ENCODE measurements at places on chromosomes 12 and 14. TPM values are rescaled to one million over a fixed set of nuclear protein-coding genes. Genes with fewer than 3 reads are reported as not detected.

DNA sequence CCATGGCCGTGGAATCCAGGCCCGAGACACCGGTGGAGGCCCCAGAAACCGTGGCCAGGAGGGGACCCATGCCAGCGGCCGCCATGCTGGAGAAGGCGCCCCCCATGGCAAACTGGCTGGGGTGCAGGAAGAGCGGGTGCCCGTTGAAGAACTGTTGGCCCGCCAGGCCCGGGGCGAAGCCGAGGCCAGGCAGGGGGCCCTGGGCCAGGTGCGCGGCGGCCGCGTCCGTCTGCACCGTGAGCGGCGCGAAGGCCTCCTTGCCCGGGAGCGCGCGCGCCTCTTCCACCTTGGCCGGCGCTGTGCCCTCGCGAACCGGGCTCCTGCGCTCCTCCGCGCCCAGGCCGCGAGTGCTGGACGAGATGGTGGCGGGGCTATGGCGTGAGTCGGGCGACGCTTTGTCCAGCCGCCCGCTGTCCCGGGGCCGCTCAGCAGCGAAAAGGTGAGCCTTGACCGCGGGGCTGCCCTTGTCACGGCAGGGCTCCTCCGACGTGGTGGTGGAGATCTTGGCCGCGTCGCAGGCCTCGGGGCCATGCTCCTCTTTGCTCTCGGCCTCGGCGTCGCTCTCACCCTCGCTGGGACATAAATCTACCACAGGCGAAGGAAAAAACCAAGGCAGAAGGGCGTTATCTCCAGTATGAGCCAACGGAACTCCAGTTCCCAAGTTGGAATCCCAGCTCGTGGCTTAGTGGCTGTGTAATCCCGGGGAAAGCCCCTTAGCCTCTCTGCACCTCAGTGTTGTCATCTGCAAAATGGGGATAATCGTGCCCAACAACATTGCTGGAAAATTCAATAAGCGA, 9.5 kb downstream of the TBX3 start:
- no peak overlapping the region for H3K4me3 ChIP-seq
- DNase-seq, result no peak
- no peaks in the 10 kb centered on the region for H3K4me1 ChIP-seq
- H3K27me3 ChIP-seq, result no peaks in the 10 kb centered on the region
- no peak overlapping the region for H3K27ac ChIP-seq

DNA sequence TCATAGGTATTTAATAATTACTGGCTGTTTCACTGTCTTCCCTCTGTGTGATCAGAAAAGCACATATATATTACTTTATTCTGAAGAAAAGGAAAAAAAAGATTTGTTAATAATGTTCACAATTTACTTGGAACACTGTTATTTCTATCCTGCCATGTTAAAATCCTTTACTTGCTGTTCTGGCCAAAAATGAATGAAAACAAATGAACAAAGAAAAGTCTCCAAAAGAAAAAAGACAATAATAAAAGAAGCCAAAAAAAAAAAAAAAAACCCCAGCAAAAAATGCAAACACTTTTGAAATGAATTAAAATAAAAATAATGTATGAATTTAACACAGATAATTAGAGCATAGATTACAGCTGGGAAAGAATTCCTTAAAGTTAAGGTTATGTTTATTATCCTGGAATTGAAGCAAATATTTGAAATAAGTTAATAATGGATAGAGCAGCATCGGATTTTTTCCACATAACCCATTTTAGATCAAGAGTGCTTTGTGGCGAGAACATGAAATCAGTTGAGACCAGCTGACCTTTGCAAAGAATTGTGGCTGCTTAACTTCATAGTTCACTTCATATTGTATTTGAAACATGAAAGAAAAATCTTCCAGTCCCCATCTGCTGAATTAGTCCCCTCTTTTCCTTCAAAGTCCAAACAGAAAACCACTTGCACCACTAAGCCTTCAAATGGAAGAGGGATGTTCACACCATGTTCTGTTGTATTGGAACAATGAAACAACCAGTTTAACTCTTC, 444.8 kb downstream of the ADAMTS20 start:
- H3K4me3 ChIP-seq, result no peak overlapping the region
- no peak for DNase-seq
- peaks cover 5% of the 10 kb centered on the region for H3K4me1 ChIP-seq
- H3K36me3 ChIP-seq, result no peaks in the 10 kb centered on the region
- H3K27me3 ChIP-seq, result no peaks in the 10 kb centered on the region

- no peaks in the 10 kb centered on the region for H3K27me3 ChIP-seq
- no peak overlapping the region for H3K4me3 ChIP-seq
- H3K36me3 ChIP-seq, result no peaks in the 10 kb centered on the region
- no peaks in the 10 kb centered on the region for H3K4me1 ChIP-seq
These were observed 217.6 kb upstream of the SFSWAP start for GRCh38 chr12:131493068-131493826.

- no peaks in the 10 kb centered on the region for H3K27me3 ChIP-seq
- no peak overlapping the region for H3K27ac ChIP-seq
- no peaks in the 10 kb centered on the region for H3K4me1 ChIP-seq
- DNase-seq, result no peak
These were observed 66.0 kb downstream of the MIPOL1 start for GRCh38 chr14:37263656-37264236.

- H3K36me3 ChIP-seq, result no peaks in the 10 kb centered on the region
- H3K4me1 ChIP-seq, result no peaks in the 10 kb centered on the region
- H3K27ac ChIP-seq, result peak overlapping the region; percentile 15
- no peak for DNase-seq
These were observed 22.4 kb downstream of the FAM177A1 start for GRCh38 chr14:35068238-35069012.

- no peak for DNase-seq
- no peaks in the 10 kb centered on the region for H3K36me3 ChIP-seq
- no peak overlapping the region for H3K27ac ChIP-seq
- no peak overlapping the region for H3K4me3 ChIP-seq
- H3K27me3 ChIP-seq, result no peaks in the 10 kb centered on the region
These were observed 20.0 kb downstream of the BORCS5 start for GRCh38 chr12:12376646-12377448.

- no peak for DNase-seq
- H3K27me3 ChIP-seq, result peaks cover 26% of the 10 kb centered on the region
- peak overlapping the region; percentile 56 for H3K4me3 ChIP-seq
- H3K27ac ChIP-seq, result no peak overlapping the region
- peaks cover 8% of the 10 kb centered on the region for H3K4me1 ChIP-seq
These were observed 45.6 kb downstream of the DDX11 start for GRCh38 chr12:31119192-31119802.

GRCh38 chr12:112711507-112711906, 80.0 kb upstream of the RPH3A start:
- H3K27ac ChIP-seq, result no peak overlapping the region
- no peak overlapping the region for H3K4me3 ChIP-seq
- no peak for DNase-seq
- no peaks in the 10 kb centered on the region for H3K36me3 ChIP-seq
- no peaks in the 10 kb centered on the region for H3K27me3 ChIP-seq

DNA sequence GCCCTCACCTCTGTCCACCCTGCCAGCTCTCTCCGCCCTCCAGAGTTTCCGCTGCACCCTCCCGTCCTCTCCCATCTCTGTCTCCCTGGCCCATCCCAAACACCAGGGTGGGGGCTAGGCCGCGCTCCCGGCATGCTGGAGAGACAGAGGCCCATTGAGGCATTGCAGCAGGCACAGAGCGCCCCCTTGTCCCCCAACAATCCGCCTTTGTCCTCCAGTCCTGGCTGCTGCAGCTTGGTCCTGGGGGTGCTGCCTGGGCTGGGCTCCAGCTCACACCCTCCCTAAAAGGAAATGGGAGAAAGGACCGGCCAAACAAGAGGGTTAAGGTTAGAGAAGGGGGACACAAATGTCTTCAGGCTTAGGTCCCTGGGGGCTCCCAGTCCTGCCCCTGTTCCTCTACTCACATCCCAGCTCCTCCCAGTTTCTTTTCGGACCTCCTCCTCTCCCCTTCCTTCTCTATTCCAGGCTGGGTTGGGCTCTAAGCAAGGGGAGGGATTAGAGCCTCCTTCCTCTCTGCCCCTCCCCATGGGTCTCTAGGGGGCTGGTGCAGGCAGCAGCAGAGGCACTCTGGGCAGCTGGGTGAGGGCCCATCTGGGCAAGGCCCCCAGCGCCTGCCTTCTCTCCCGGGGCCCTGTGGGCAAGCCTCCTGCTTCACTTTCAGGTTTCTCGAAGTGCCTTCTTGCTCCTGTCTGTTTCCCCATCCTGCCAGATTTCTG, at the start of gene CMTM5:
Gene CMTM5 (plus strand): TSS at position 565 of the 716 bp plus-strand sequence. CDS start 206 bp downstream, outside the sequence.
- H3K36me3 ChIP-seq, result no peaks in the 10 kb centered on the region
- H3K4me1 ChIP-seq, result no peaks in the 10 kb centered on the region
- DNase-seq, result peak; percentile 25
- H3K4me3 ChIP-seq, result peak within 1 kb of the TSS; percentile 4
- no peaks in the 10 kb centered on the region for H3K27me3 ChIP-seq
- peak within 1 kb of the TSS; percentile 58 for H3K27ac ChIP-seq

DNA sequence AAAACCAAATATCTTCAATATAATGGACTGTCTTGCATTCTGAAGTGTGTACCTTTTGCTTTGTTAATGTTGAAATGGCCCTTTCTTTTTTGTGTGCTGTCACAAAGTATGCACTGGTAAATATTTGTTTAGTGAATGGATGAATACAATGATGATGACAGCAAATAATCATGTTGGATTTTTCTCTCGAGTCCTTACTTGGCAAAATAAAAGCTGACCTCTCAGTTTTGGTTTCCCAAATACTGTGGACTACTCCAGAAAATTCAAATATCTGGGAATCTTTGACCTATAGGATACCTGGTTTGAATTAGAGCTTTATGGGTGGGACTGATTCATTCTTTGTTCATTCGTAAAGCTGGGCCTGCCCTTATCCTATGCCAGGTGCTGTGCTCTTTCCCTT, 5.5 kb downstream of the UBE3B start:
- peaks cover 53% of the 10 kb centered on the region for H3K36me3 ChIP-seq
- H3K27me3 ChIP-seq, result no peaks in the 10 kb centered on the region
- no peak overlapping the region for H3K27ac ChIP-seq
- H3K4me3 ChIP-seq, result no peak overlapping the region

DNA sequence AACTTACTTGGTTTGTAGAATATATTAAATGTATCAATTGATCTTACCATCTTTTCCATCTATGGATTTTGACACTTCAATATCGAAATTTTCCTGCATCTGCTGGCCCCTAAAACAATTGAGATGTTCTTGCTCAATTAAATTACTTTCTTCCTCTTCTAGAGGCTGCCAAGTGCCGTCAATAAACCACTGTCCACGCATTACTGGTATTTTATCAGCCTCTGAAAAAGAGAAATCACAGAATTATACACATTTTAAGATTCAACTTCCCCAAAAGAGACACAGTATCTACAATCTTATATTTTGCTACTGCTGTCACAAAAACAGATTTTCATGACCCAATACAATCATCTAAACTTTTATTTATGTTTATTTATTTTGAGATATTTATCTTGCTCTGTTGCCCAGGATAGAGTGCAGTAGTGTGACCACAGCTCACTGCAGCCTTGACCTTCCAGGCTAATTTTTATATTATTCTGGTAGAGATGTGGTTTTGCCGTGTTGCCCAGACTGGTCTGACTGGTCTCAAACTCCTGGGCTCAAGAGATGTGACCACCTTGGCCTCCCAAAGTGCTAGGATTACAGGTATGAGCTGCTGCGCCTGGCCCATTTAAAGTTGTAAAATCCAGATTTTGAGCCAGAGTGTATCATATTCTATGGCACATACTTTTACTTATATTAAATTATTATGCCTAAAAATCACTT, 49.3 kb downstream of the DDHD1 start:
- H3K4me3 ChIP-seq, result no peak overlapping the region
- no peaks in the 10 kb centered on the region for H3K36me3 ChIP-seq
- no peak overlapping the region for H3K27ac ChIP-seq
- no peaks in the 10 kb centered on the region for H3K27me3 ChIP-seq

DNA sequence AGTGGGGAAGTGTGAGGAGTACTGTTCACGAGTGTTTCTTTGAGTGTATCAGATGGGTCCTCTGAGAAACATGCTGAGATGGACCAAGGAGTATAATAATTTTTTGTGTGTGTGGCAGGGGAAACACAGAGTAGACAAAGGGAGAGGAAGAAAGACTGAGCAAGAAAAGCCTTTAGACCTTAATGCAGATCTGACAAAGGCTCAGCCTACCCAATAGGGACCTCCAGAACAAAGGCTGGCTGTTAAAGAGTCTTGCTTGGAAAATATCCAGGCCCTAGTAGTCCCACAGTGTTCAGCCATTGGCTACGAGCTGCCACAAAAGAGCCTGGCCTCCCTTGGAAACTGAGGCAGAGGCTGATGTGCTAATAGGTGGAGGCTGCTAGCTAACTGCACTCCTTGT, 13.5 kb downstream of the COQ5 start:
- H3K27ac ChIP-seq, result peak overlapping the region; percentile 83
- H3K4me1 ChIP-seq, result no peaks in the 10 kb centered on the region
- H3K4me3 ChIP-seq, result no peak overlapping the region
- no peaks in the 10 kb centered on the region for H3K27me3 ChIP-seq
- DNase-seq, result no peak
- H3K36me3 ChIP-seq, result no peaks in the 10 kb centered on the region

DNA sequence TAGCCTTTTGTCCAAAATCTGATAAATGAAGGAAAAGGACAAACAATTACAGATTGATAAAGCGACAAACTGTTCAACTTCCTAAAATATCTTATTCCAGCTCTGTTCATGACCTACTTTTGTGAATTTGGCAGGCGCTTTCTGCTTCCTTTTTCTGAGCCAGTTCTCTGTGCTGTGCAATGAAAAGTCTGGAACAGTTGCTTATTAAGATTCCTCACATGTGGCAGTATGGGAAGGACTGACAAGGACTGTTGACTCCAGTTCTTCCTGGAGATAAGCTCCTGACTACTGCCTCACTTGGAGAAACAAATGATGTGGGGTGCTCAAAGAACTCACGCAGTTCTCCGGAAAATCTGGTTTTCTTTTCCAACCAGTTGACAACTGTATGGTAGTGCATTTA, 58.3 kb upstream of the ANP32D start:
- DNase-seq, result peak; percentile 5
- H3K36me3 ChIP-seq, result no peaks in the 10 kb centered on the region
- H3K4me1 ChIP-seq, result no peaks in the 10 kb centered on the region

GRCh38 chr14:95472819-95473251, 43.6 kb downstream of the SYNE3 start:
- H3K27me3 ChIP-seq, result no peaks in the 10 kb centered on the region
- no peak overlapping the region for H3K4me3 ChIP-seq
- H3K36me3 ChIP-seq, result peaks cover 70% of the 10 kb centered on the region
- H3K27ac ChIP-seq, result peak overlapping the region; percentile 54

Gene STXBP6
- 37.7 TPM for total RNA-seq

Gene FOXA1
- total RNA-seq, result not detected

Gene WDR20
- 15.0 TPM for total RNA-seq

Gene AKAP3
- 0.30 TPM for total RNA-seq

Gene ACACB
- total RNA-seq, result 560 TPM

Gene CCDC177
- total RNA-seq, result not detected
